ENCODE measurements at places on chromosomes 1 and 21. TPM values are rescaled to one million over a fixed set of nuclear protein-coding genes. Genes with fewer than 3 reads are reported as not detected.

Gene TAS1R1
- 0.13 TPM for total RNA-seq

Gene TNFAIP8L2
- not detected for total RNA-seq

Gene IFI44
- 14.0 TPM for total RNA-seq

Gene FMOD
- 63.0 TPM for total RNA-seq

Gene BEND5
- 2.3 TPM for total RNA-seq

Gene ADAMTS5
- total RNA-seq, result 1.4 TPM

Gene HPDL
- total RNA-seq, result 1.6 TPM

Gene ELF3
- total RNA-seq, result under 0.01 TPM

Gene OR13G1
- not detected for total RNA-seq

Gene SLC39A1
- 86.8 TPM for total RNA-seq

Gene SYTL1
- total RNA-seq, result under 0.01 TPM

Gene KCNJ10
- not detected for total RNA-seq

Gene TMEM79
- 0.51 TPM for total RNA-seq

Gene NADK
- total RNA-seq, result 33.1 TPM

Gene CYP4A11
- not detected for total RNA-seq

Gene KCNK2
- 0.26 TPM for total RNA-seq

Gene LAD1
- total RNA-seq, result not detected

Gene LRRC3
- total RNA-seq, result 1.8 TPM

Gene RIPPLY3
- under 0.01 TPM for total RNA-seq

Gene INAVA
- total RNA-seq, result not detected

Gene KIF2C
- 9.7 TPM for total RNA-seq

Gene CSF3R
- total RNA-seq, result not detected

Gene SNAP47
- total RNA-seq, result 27.6 TPM

Gene HIVEP3
- total RNA-seq, result 1.4 TPM

Gene ADGRL4
- total RNA-seq, result 121 TPM

Gene AUNIP
- 3.2 TPM for total RNA-seq

Gene PSMA5
- 49.7 TPM for total RNA-seq

Gene DNALI1
- total RNA-seq, result 0.26 TPM

Gene TMEM82
- total RNA-seq, result 0.13 TPM

Gene PDE9A
- 1.4 TPM for total RNA-seq

Gene RIPK4
- 1.8 TPM for total RNA-seq

Gene SMPDL3B
- 0.26 TPM for total RNA-seq

Gene AVPR1B
- not detected for total RNA-seq

Gene CLCA1
- not detected for total RNA-seq

Gene LEPROT
- total RNA-seq, result 46.2 TPM

Gene LCE1E
- total RNA-seq, result not detected

Gene ZMYND12
- total RNA-seq, result 0.89 TPM

Gene LORICRIN
- total RNA-seq, result not detected

Gene WASF2
- 54.5 TPM for total RNA-seq

Gene AQP10
- total RNA-seq, result not detected

Gene ORC1
- total RNA-seq, result 6.5 TPM

Gene URB1
- 13.5 TPM for total RNA-seq

Gene KTI12
- 11.8 TPM for total RNA-seq

Gene CLCA2
- total RNA-seq, result under 0.01 TPM

Gene TAGLN2
- 136 TPM for total RNA-seq

Gene OR2T29
- not detected for total RNA-seq

Gene ADAM30
- total RNA-seq, result not detected

Gene LRRC8D
- total RNA-seq, result 10.0 TPM

Gene PTPRU
- total RNA-seq, result 2.4 TPM

Gene ATP1A4
- total RNA-seq, result not detected

Gene CENPF
- total RNA-seq, result 31.2 TPM

Gene DNASE2B
- total RNA-seq, result not detected

Gene SMYD3
- total RNA-seq, result 17.8 TPM

Gene PLA2G2F
- not detected for total RNA-seq

Gene CAPN9
- total RNA-seq, result not detected

Gene S100A9
- total RNA-seq, result 0.25 TPM

Gene ESPN
- 1.3 TPM for total RNA-seq
